ENCODE measurements at places on chromosomes 5 and 9.
A peak's percentile ranks its signal among the peaks of the same experiment; 100 is the strongest.

DNA sequence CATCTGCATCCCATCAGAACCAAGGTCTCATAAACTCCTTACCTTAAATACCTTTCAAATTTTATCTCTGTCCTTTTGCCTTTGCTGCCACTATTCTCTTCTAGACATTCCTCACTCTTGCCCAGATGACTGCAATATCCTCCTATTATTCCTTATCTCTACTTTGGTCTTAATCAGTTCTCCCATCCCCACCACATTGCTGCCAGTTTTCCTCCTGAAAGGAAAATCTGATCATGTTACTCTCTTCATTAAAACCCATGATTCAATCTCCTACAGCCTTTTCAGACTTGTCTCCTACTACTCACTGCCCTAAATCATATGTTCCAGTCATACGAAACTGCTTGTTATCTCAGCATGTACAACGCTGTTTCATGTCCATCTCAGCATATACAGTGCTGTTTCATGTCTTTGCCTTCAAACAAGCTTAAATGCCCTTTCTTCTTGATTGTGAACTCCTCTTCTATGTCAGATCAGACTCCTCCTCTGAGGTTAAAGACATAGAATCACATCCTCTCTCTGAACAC, 152.6 kb upstream of the FST start:
- H3K27me3 ChIP-seq, result no peaks in the 10 kb centered on the region
- H3K27ac ChIP-seq, result no peak overlapping the region
- no peak for DNase-seq
- no peaks in the 10 kb centered on the region for H3K4me1 ChIP-seq
- H3K4me3 ChIP-seq, result no peak overlapping the region

DNA sequence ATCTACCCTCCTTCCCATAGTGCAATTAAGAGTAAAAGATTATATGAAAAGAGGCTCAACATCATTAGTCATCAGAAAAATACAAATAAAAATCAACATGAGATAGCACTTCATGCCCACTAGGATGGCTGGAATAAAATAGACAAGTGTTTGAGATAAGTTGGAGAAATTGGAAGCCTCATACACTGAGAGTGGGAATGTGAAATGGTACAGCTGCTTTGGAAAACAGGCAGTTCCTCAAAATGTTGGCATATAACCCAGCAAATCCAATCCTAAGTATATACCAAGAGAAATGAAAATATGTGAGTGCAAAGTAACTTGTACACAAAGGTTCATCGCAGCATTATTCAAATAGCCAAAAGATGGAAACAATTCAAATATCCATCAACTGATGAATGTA, 9.8 kb downstream of the SPATA31D3 start:
- peaks cover 2% of the 10 kb centered on the region for H3K27me3 ChIP-seq
- no peaks in the 10 kb centered on the region for H3K4me1 ChIP-seq
- no peak for DNase-seq
- no peak overlapping the region for H3K27ac ChIP-seq

DNA sequence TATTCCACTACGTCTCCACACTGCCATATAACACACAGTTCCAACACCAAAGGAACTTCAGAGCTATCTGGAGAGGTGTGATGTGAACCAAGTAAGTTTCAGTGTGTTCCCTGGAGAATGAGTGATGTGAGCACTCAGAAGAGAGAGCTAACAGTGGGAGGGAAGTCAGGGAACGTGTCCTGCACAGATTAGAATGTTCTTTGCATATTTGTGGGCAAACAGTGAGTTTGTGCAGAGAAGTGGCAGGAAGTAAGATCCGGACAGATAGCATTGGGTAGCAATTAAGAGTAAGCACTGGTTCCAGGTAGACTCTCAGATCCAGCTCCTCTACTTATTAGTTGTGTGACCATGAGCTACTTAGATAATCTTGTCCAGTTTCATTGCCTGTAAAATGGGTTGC, 206.4 kb downstream of the PDZD2 start:
- H3K36me3 ChIP-seq, result no peaks in the 10 kb centered on the region
- H3K27ac ChIP-seq, result no peak overlapping the region
- DNase-seq, result no peak
- H3K27me3 ChIP-seq, result peaks cover 10% of the 10 kb centered on the region
- H3K4me3 ChIP-seq, result no peak overlapping the region

GRCh38 chr5:57504357-57504756, 21.7 kb upstream of the ACTBL2 start:
- peaks cover 2% of the 10 kb centered on the region for H3K27me3 ChIP-seq
- no peak overlapping the region for H3K27ac ChIP-seq
- no peaks in the 10 kb centered on the region for H3K36me3 ChIP-seq
- no peak for DNase-seq
- no peaks in the 10 kb centered on the region for H3K4me1 ChIP-seq
- no peak overlapping the region for H3K4me3 ChIP-seq

DNA sequence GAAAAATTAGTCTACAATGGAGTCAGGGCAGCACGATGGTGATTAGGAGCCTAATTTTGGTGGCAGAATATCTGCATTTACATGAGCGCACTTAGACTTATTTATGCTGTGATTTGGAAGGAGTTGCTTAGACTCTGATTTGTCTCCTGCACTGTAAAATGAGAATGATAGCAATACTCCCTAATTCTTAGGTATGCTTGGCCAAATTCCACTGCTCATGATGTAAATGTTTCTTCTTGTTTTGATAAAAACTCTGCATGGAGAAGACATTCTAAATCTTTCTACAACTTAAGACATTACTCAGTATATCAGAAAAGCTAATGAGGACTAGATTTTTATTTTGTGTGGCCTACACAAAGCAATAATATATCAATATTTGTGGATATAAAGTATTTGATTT, 205.4 kb downstream of the CDH18 start:
- H3K27ac ChIP-seq, result no peak overlapping the region
- no peaks in the 10 kb centered on the region for H3K36me3 ChIP-seq
- H3K4me1 ChIP-seq, result no peaks in the 10 kb centered on the region
- H3K4me3 ChIP-seq, result no peak overlapping the region
- no peaks in the 10 kb centered on the region for H3K27me3 ChIP-seq
- DNase-seq, result no peak

- no peaks in the 10 kb centered on the region for H3K36me3 ChIP-seq
- H3K4me3 ChIP-seq, result no peak overlapping the region
- H3K27me3 ChIP-seq, result no peaks in the 10 kb centered on the region
- H3K27ac ChIP-seq, result no peak overlapping the region
Observed at GRCh38 chr5:58273711-58274110, 186.2 kb downstream of the PLK2 start.

GRCh38 chr9:133058550-133059320, 3.0 kb upstream of the CEL start:
- peaks cover 26% of the 10 kb centered on the region for H3K4me1 ChIP-seq
- peaks cover 19% of the 10 kb centered on the region for H3K36me3 ChIP-seq
- H3K27ac ChIP-seq, result peak overlapping the region; percentile 80
- no peak overlapping the region for H3K4me3 ChIP-seq
- peaks cover 2% of the 10 kb centered on the region for H3K27me3 ChIP-seq
- DNase-seq, result peak; percentile 16
